PC-9 (cell line): ENCODE measurements at places on chromosomes 4 and X.

GRCh38 chr4:107148904-107149303, 112.8 kb upstream of the DKK2 start:
- no peak for DNase-seq

DNA sequence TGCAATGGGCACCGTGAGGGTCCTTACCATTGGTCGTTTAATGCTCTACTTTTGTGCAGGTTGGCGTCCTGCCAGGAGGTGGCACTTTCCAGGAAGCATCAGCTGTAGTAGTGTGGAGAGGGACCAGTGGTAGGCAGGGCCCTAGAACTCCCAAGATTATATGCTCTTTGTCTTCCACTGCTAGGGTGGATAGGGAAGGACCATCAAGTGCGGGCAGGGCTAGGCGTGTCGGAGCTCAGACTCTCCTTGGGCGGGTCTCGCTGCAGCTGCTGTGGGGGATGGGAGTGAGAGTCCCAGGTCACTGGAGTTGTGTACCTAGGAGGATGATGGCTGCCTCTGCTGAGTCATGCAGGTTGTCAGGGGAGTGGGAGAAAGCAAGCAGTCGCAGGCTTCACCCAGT, 134.7 kb downstream of the KLF8 start:
- DNase-seq = no peak

GRCh38 chr4:173243321-173243720, 74.7 kb downstream of the GALNT7 start:
- DNase-seq = no peak

DNA sequence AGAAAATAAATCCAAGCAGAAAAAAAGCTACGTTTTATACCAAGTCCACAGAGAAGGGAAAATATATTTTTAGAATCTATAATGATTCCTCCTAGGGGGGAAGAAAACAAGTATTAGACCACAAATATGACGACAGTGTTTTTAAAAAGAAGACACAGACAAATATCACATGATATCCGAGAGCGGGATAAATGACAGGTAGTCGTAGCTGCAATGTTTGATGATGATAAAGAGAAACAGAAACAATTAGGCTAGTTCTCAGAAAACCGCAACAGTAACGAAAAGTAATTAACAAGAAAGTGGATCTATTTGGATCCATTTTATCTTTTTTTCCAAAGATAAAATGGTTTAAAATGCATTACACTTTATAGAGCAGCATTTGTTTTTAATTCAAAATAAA, 918 bp downstream of the HAUS3 start:
- no peak for DNase-seq

DNA sequence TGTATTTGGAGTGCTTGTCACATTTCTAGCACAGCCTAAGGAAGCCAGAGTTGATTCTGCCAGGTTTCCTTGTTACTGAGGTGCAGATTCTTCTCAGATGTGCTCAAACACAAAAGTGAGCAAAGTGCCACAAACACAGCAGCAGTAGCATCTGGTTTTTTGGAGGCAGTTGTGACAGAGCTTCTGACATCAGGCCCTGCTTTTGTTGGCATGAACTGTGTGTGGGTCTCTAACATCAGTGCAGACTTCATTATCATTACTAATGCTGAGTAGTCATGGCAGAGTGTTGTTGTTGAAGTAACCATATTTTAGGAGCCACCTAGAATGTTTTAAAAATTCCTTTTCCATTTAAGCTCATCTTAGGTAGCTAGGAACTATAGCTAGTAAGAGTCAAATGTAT, 656.6 kb downstream of the ANKRD50 start:
- no peak for DNase-seq

- DNase-seq = peak; percentile 1
Observed at GRCh38 chrX:25968920-25969319, 169.2 kb upstream of the MAGEB18 start.
